ENCODE measurements at places on chromosomes 4 and X.

DNA sequence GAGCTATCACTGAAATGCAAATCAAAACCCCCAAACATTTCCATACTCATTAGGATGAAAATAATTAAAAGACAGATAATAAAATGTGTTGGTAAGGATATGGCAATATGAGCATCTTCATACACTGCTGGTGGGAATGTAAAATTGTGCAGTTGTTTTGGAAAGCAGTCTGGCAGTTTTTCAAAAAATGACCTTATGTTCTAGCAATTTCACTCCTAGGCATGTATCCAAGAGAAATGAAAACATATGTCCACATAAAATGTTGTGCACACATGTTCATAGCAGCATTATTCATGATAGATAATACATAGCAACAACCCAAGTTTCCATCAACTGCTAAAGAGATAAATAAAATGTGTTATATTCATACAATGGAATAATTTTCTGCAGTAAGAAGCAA is 14.8 kb upstream of the GPRASP2 start:
- no peak for DNase-seq

DNA sequence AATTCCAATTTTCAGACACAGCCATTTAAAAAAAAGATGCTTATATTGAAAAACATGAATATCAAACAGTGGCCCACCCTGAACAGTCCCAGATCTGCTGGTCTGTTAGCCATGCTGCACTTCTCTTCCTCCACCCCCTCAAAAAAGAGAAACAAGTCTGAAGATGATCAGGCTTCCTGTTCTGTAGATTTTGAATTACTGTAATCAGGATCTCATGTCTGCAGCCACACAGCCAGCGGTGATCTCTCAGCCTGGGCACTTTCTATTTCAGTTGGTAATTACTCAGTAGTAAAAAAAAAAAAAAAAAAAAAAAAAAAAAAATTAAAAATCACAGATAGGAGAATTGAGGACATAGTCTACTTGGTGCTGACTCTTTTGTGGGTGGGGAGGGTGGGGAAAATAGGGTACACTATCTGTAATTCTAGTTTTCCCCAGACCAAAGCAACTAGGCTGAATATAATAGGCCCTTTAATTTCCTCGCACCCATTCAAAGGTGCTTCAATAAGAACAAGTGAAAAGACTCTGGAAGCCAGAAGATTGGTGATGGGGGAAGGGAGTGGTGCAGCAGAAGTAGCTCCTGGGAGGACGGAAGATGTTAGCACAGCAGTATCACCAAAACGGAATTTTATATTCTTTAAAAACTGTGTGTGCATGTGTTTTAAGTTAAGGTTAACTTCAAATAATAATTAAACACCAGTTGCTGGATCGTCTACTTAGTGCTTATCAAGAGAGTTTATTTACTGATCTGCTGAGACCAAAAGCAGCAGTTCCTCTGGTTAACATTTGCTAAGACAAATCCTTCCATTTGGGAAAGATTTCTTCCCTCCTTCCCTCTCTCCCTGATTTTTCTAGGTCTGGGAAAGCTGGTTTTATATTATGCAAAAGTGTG is 47.0 kb downstream of the SPRY1 start:
- DNase-seq, result no peak

DNA sequence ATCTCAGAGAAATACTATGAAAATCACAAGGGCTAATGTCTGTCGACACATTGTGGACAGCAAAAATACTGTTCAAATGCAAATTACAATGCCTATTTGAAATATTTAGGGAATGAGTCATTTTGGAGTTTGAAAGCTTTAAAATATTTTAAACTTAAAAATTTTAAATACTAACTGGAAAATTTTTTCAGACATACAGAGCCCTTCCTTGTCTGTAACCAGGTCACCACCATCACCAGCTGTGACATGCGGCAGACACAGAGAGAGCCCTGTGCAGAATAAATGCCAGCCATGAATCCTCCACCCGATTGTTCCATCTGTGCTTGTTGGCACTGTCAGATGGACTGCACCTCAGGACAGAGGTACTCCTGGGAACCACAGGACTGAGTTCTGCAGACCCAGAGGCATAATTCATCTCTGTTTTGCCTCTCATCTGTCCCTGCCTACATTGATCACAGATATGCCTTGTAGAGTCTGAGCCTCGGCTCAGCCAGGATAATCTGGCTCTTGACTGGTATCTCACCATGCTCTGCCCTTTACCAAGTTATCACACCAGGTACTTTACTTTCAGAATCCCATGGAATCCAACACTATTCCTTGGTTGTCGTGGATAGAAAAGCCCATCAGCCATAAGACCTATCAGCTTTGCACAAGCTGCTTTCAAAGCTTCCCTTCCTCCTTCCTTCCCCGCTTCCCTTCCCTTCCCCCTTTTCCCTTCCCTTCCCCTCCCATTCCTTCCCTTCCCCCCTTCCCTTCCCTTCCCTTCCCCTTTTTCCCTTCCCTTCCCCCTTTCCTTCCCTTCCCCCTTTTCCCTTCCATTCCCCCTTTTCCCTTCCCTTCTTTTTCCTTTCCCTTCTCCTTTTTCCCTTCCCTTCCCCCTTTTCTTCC is 67.2 kb downstream of the TBC1D9 start:
- DNase-seq, result no peak

DNA sequence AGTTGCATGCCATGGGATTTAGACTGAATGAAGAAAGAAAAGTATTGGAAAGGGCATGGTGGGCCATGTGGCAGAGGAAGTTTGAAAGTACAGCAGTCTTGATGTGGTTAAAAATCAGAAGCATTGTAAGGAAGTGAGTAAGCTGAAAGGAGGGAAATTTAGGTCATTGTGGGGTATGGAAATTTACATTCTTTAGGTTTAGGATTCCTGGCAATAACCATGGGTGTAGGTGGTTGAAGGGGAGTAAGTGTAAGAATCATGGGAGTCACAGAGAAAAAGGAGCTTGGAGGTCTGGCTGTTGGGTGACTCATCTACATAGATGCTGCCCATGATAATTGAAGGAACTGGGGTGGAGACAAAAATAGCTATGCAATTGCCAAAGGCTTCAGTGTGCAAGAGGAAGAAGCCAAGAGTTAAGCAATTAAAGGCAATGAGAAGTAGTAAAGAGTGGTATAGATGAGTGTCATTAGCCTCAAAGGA is 243.8 kb upstream of the LDB2 start:
- DNase-seq, result no peak

DNA sequence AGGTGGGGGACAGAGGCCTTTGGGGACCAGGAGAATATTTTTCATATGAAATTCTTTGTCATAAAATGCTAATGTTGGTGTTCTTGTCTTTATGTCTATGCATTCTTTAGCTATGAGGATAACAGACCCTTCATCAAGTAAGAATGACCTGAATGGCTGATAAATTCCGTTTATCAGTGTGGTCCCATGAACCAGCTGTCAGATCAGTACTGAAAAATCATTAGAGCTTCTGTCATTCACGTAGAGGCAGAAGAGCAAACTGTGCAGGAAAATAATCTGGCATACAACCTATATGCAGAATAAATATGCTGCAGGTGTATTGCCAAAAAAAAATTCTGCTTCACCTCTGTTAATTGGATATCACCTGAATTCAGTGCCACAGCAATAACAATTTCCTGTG is 828.6 kb downstream of the ADGRL3 start:
- no peak for DNase-seq

- no peak for DNase-seq
Measured at GRCh38 chr4:44016570-44017421, 431.8 kb downstream of the KCTD8 start.

DNA sequence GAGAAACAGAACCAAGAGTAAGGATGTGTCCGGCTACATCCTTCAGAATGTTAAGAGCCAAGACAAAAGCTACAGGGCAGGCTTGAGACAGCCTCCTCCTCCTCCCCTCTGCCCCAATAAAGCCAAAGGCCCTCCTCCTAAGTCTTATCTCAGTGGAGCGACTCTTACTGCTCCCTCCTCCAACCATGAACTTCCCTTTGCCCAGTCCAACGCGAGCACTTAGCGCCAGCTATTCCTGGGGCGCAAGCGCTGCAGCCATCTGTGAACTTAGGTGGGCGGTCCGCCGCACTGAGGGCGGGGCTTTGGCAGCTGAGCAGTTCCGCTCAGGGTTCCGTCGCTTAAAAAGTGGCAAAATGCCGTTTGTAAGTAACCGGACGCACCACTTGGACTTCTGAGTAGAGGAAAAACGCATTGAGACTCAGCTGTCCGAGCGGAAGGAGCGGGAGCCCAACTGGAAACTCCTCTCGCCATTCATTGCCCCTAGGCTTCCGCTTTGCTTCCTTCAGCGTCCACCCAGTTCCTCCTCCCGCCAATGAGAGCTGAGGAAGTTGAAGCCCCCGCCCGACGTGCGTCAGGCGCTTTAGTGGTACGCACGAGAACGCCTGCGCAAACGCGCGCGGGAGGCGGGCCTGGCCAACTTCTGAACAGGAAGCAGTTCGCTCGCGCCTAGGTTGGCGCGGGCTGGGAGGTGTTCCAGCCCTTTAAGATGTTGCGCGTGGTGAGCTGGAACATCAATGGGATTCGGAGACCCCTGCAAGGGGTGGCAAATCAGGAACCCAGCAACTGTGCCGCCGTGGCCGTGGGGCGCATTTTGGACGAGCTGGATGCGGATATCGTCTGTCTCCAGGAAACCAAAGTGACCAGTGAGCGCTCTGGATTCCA is at the start of gene APEX2:
Gene APEX2, plus strand, starts transcription at position 647 of the 882 bp plus-strand sequence. Its CDS starts 60 bp downstream, at position 707.
- peak; percentile 78 for DNase-seq

DNA sequence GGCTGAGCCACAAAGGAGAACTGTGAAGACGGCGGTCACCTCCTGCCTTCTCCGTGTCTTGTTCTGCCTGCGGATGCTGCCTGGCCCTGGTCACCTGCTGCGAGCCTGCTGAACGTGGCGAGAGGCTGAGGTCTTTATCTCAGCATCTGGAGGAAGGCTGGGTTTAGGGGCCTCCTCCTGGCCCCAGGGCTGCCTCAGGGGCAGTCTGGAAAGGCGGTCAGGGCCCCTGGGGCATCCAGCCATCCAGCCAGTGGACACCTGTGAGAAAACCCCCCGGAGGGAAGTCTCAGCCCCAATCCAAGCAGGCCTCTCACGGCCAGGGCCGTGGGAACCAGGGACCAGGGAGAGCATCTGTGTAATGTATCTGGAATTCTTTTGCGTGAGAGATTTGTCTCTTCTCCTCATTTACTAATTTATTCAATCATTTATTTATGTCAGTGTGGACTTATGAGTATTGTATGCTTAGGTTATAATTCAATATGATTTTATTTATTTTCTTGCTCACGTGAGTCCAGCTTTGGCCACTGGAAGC is 11.3 kb downstream of the PDE6B start:
- DNase-seq, result no peak

GRCh38 chrX:153474718-153475117 is 4.3 kb upstream of the HAUS7 start:
- DNase-seq, result no peak

GRCh38 chr4:2449511-2450392 is 19.2 kb upstream of the RNF4 start:
- DNase-seq, result no peak

GRCh38 chr4:52914051-52914605 is 52.0 kb downstream of the RASL11B start:
- DNase-seq, result no peak

DNA sequence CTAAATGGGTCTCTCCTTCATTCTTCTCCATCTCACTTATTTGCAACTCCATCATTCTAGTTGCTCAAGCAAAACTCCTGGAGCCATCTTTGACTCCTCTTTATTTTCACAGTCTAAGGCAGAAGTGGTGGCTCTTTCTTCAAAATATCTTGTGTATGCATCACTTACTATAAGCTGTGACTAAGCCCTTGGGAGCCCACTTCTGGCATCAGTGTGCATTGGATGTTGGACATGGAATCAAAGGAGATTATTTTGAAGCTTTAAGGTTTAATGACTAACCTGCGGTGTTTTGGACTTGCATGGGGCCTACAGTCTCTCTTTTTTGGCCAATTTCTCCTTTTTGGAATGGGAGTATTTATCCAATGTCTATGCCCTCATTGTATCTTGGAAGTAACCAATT is 276.8 kb downstream of the SPOCK3 start:
- no peak for DNase-seq

DNA sequence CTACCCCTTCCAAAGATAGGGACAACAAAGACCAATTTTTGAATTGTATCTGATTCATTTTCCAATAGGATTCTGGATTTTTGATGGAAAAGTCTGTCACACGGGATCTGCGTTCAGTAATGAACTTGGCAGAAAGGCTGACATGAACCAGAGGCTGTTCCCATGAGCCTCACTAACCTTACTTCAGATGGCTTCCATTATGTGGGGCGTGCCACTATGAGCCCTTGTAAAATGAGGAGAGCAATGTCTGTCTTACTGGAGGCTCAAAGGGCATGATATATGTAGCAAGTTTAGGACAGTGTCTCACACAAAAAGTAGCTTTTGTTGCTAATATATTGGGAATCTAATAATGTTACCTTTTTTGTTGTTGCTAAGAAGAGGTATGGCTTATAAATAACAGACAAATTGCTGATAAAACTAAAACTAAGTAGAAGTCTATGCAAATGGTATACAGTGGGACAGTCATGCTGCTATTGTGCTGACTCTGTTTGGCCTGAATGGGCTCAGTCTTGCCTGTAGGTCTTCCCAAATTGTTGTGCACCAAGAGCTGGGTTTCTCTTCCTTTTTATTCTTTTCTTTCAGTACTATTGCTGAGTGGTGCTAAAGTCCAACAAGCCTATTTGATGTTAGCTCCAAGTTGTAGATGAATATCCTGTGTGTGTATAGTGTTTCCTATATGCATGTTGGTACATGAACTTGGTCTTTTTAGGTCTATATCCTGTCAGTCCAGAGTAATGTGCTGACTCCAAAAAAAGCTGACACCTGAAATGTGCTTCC is 132.1 kb downstream of the SPRY1 start:
- no peak for DNase-seq

GRCh38 chr4:120842031-120842430 is 80.5 kb downstream of the PRDM5 start:
- DNase-seq, result no peak

GRCh38 chrX:135923353-135923752 is 29.8 kb downstream of the SAGE1 start:
- DNase-seq, result no peak

GRCh38 chr4:24820541-24820940 is 25.2 kb downstream of the SOD3 start:
- DNase-seq, result no peak

- DNase-seq, result no peak
Measured at GRCh38 chrX:24186986-24187385, 37.5 kb downstream of the ZFX start.

DNA sequence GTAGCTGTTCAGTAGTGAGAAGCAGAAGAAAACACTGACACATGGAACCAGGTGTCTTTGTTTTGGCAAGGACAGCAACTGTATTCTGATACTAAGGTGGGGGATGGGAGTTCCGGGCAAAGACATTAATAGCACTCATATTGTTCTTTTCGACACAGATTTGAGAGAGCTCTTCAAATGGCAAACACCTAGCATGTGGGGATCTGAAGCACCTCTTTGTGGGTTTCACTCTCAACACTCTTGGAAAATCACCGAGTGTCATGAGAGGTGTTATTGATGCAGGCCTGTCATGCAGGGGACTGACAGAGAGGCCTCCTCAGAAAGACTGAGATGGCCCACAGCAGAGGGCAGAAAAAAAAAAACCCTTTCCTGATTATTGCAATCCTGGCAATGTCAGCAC is 228.4 kb upstream of the VCX start:
- DNase-seq, result no peak

- no peak for DNase-seq
Measured at GRCh38 chrX:77527233-77528001, 80.2 kb downstream of the FGF16 start.

Measured in kidney glomerular epithelial cell (primary cell).